ENCODE measurements at places on chromosomes 16 and 17.

- DNase-seq, result no peak
Measured at GRCh38 chr16:51035110-51035498, 116.0 kb downstream of the SALL1 start.

DNA sequence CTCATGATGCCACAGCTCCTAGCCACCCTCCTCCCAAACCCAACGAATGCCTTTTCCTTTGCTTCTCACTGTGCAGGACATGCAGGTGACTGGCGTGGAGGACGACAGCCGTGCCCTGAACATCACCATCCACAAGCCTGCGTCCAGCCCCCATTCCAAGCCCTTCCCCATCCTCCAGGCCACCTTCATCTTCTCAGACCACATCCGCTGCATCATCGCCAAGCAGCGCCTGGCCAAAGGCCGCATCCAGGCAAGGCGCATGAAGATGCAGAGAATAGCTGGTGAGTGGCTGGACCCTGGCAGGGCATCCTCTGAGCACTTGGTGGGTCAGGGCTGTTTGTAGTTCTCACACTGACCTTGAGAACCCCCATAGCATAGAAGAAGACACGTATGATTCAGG lies 132.3 kb downstream of the SOCS1 start:
- DNase-seq, result no peak

DNA sequence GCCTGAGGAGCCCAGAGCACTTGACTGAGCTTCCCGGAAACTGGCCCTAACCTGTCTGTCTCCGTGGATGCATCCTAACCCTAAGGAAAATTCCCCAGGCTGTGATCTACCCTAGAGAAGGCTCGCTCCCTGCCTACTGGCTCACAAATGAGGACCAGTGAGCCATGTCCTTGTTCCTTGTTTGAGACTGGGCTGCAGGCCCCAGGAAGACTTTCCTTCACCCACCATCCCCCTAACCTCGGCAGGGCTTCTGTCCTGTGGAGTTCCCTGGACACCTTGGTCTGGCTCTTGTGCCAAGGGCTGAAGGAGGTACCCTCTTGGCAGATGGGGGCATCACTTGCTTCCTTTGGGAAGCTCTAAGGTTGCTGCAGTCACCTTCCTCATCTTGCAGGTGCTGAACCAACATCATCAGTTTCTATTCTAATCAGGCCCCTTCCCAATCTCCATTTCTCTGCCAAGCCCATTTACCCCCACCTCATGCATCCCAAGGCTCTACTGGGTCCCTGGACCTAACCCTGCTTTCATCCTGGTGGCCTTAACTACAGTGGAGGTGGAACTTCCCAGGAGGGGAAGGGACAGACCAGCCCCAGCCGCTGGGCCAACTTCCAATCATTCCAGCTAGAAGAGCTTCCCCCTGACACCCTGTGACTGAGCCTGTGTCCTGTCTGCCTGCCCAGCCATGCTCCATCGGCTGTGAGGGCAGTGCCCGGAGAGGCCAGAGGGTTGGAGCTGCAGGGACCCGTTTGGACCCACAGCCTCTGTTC lies 12.4 kb downstream of the RNF40 start:
- no peak for DNase-seq

DNA sequence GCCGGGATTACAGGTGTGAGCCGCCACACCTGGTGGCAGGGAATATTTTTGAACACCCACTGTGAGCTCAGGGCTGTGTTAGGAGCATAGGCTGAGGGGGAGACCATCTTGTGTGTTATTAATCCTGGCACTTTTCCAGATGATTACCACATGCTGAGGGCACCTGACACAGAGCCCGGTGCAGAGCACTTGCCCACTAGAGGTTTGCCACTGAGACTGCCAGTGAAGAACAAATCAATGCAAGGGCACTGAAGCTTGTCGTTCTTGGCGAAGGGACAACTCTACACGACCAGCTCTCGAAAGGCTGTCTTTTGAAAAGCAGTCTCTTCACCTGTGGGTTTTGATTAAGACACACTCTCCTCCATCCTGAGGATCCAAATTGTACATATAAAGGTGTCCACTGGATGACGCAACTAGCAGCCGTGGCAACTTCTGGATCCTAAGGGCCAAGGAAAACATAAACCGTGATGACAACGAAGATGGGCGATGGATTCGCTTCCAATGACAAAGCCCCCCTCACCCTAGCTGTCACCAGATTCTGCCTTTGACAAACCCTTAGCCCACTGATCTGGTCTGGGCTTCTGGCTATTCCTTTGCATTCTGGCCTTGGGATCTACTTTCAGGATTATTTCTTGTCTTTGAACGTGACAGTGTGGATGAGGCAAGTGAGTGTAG lies 28.7 kb downstream of the WIPI1 start:
- DNase-seq, result no peak

GRCh38 chr17:57045868-57046704 lies 39.0 kb upstream of the AKAP1 start:
- DNase-seq, result no peak

GRCh38 chr16:68436581-68436980 lies 11.7 kb downstream of the SMPD3 start:
- DNase-seq, result no peak

- no peak for DNase-seq
Measured at GRCh38 chr16:53453928-53454327, 19.7 kb downstream of the RBL2 start.

DNA sequence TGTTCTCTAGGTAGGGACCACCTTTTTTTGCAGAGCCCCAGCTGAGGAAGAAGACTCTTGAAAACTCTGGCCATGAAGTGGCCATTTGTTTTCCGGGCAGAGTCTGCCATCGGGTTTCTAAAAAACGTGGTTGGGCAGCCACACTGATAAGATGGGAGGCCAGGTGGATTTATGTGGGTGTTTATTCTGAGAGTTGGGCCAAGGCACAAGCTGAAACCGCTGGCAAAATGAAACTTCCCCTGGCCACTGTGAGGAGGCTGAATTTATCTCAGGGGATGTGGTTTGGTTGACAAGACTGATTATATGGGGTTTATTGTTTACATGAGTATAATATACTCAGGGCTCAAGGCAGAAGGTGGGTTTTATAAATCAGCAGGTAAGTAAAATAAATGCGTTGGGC lies 421.8 kb downstream of the UTP18 start:
- DNase-seq, result no peak

DNA sequence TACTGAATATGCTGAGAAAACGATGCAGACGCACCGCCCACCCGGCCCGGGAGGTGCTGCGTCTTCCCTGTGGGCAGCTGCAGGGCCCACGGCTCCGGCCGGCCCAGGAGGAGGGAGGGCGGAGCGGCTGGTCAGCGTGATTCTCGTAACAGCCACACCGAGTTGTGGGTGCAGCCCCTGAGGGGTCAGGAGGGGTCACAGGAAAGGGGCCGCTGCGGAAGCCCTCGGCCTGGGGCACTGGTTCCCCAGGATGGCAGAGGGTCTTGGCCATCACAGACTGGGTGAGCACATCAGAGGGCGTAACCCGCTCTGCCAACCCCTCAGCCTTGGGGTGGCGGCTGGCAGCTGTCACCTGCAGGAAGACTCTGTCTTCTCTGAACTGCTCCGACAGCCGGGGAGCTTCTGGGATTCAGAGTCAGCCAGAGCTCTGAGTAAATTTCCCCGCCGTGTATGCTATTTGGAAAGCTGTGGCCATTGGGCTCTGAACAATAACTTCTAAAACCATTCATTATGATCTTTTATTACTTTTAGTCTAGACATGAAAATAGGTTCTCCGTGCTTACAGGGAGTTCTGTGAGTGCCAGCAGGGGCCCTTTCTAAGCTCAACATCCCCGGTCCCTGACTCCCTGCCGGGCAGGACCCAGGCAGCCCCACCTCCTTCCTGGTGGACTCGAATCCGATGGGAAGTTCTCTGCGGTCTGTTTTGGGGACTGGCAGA lies 87.4 kb upstream of the CHMP6 start:
- DNase-seq, result no peak

GRCh38 chr16:27431773-27432532 lies 30.0 kb downstream of the IL21R start:
- no peak for DNase-seq

GRCh38 chr16:74743045-74743667 lies 31.5 kb downstream of the FA2H start:
- DNase-seq, result no peak

- no peak for DNase-seq
Measured at GRCh38 chr17:43125967-43126910, 1.1 kb upstream of the BRCA1 start.

DNA sequence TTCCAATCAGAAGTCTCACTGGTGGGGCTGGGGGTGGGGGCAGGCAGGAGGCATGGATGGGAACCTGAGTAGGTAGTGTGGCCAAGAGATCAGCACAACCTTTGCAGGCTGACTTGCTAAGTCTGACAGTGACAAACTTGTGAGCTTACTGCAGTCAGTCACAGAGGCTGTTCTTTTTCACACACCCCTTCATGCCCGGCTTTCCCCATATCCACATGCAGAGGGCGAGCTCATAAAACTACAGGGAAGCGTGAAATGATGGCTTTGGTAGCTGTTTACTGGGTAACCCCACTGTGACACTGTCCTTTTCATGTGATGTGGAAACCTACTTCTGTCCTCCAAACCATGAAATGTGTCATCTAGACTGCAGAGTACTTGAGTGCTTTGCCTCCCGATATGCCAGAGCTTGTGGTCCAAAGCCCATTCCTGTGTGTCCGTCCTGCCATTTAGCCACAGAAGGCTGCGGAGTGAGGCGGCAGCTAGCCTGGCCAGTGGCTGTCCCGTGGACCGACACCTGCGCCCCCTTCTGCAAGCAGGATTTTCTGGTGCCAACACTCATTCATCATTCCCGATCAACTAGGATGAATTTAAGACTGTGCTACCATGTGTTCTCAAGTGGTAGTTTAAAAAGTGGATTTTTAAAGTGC lies 9.8 kb downstream of the GEMIN4 start:
- DNase-seq, result no peak

- DNase-seq, result no peak
Measured at GRCh38 chr17:28741358-28742349, 2.2 kb upstream of the TRAF4 start.

DNA sequence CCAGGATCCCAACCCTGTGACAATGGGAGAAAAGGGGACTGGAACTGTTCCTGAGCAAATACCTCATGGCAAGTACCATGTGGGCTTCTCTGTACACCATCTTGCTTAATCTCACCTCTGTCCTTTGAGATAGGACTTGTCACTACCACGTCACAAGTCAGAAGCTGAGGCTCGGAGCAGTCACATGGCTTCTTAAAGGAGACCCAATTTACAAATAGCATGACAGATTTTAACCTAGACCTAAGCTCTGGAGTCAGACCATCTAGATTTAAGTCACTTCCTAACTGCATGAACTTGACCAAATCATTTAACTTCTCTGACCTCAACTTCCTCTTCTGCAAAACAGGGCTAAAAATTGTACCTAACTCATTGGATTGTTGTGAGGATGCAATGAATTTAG lies 36.0 kb upstream of the CCL1 start:
- no peak for DNase-seq

DNA sequence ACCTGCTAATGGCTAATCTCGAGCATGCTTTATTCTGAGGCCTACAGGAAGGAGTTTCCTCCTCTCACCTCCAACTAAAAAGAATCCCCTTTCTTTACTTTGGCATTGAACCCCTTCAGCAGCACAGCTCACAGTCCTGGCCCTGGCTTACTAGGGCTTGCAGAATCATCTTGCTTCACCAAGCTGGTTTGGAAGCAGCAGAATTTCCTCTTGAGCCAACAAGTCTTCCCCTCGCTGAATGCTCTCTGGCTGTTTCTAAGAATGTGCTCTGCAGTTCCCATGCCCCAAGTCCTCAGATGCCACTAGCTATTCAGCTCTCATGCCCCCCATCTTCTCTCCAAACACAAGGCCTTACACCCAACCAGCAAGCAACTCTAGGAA lies 271.2 kb downstream of the NTN1 start:
- DNase-seq, result no peak

DNA sequence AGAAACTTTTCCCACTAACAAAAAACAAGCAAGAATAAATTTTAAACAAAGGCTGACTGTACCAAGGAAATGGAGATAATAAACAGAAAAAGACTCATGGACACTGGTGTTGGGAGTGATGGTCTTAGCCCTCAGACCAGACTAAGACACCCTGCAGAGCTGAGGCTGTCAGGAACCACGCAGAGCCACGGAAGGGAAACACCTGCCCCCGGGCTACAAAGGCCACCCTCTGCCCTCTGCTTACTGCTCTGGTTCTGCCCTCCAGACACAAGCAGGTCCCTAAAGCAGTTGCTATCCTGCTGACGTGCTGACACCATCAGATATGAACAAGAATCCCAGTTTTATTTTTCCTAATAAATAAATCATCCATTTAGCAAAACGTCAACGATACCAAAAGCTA lies 80.0 kb downstream of the ANKRD11 start:
- DNase-seq, result no peak

DNA sequence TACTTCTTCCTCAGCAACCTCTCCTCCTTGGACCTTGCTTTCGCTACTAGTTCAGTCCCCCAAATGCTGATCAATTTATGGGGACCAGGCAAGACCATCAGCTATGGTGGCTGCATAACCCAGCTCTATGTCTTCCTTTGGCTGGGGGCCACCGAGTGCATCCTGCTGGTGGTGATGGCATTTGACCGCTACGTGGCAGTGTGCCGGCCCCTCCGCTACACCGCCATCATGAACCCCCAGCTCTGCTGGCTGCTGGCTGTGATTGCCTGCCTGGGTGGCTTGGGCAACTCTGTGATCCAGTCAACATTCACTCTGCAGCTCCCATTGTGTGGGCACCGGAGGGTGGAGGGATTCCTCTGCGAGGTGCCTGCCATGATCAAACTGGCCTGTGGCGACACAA lies 429 bp downstream of the OR2C1 start:
- DNase-seq, result no peak

- DNase-seq, result no peak
Measured at GRCh38 chr16:77555126-77555525, 120.3 kb upstream of the ADAMTS18 start.

DNA sequence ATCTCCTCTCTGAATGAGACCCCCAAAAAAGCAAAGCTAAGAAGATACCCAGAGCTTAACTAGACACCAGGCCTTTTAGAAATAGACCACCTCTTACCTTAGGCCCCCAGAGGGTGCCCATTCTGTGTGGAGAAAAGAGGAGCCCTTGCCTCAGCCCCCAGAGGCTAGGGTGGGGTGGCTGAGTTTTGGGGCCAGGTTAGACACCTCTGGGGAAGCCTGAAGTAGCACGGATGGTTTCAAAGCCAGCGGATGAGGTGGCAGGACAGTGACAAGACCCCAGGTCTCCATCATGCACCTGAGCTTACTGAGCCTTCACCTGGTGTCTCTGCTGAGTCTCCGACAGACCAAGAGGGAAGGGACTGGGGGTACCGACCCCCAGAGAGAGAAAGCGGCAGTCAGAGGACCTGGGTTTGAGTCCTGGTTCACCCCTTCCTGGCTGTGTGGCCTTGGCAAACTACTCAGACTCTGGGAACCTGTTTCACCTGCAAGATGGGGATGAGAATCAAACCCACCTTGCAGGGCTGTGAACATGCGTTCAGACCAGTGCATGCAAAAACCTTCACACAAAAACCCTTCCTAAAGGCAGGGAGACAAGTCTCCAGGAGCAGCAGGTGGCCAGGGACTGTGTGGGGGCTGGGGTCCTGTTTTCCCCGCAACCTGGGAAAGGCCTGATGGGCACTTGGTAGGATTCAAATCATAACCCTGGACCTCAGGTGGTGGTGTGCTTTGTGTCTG lies 7.7 kb downstream of the SCGB1C2 start:
- DNase-seq, result no peak

Measured in activated CD8-positive, alpha-beta memory T cell treated with anti-CD3 and anti-CD28 coated beads for 4 hours (primary cell).